Activated T-helper 1 cell treated with anti-CD3 and anti-CD28 coated beads, Interleukin-2, amount 50 U/mL, for 16 hours (primary cell): ENCODE measurements at places on chromosomes 2 and 18.

GRCh38 chr2:16349811-16350210 is 315.8 kb downstream of the CYRIA start:
- no peak for DNase-seq

- DNase-seq, result no peak
Measured at GRCh38 chr18:75142677-75143076, 66.3 kb downstream of the PTGR3 start.

- no peak for DNase-seq
Measured at GRCh38 chr2:97950329-97951154, 45.2 kb downstream of the TMEM131 start.

- DNase-seq, result no peak
Measured at GRCh38 chr2:171238946-171239345, 78.3 kb upstream of the TLK1 start.

DNA sequence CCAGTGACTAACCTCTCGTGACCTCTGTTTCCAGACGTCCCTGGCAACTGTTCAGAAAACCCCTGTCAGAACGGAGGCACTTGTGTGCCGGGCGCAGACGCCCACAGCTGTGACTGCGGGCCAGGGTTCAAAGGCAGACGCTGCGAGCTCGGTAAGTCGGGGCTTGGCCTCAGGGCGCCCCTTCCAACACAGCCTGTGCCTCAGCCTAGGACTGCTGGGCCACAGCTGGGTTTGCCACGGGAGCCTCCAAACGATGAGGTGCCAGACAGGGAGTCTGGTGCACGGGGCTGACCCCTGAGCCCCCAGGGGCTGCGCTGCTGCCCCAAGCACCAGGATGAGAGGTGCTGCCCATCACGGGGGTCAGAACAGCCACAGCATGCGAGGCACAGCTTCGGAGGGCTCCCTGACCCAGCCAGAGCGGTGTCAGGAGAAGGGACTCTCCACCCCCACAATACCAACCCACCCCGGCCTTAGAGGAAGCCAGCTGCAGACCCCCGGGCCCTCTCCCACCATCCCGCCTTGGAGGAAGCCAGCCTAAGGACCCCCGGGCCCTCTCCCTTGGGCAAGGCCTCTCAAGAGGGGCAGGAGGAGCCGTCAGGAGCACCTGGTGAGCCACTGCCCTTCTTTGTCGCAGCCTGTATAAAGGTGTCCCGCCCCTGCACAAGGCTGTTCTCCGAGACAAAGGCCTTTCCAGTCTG is 20.3 kb downstream of the MTERF4 start:
- no peak for DNase-seq

GRCh38 chr2:25521665-25522387 is 151.6 kb downstream of the DTNB start:
- no peak for DNase-seq

DNA sequence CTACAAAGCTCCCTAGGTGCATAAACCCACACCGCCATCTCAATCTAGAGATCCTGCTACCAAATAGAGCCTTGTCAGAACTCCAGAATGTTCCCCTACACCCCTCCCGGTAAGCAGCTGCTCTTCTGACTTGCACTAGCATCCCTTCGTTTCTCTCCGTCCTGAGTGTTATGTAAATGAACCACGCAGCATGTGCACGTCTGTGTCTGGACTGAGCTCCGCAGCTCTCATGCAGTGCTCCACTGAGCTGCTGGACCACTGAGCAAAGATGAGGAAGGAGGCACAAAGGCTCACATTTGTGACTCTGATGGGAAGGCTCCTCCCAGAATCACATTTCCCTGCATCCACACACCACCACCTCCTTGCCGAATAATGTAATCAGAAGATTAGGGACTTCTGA is 203.6 kb downstream of the MYT1L start:
- no peak for DNase-seq

GRCh38 chr18:78603102-78603983 is 376.3 kb upstream of the SALL3 start:
- no peak for DNase-seq

- no peak for DNase-seq
Measured at GRCh38 chr2:182971820-182972547, 66.3 kb downstream of the NCKAP1 start.

GRCh38 chr2:224023188-224023587 is 15.9 kb downstream of the SERPINE2 start:
- no peak for DNase-seq

- DNase-seq, result no peak
Measured at GRCh38 chr18:13446610-13447461, 228.3 kb downstream of the LDLRAD4 start.

DNA sequence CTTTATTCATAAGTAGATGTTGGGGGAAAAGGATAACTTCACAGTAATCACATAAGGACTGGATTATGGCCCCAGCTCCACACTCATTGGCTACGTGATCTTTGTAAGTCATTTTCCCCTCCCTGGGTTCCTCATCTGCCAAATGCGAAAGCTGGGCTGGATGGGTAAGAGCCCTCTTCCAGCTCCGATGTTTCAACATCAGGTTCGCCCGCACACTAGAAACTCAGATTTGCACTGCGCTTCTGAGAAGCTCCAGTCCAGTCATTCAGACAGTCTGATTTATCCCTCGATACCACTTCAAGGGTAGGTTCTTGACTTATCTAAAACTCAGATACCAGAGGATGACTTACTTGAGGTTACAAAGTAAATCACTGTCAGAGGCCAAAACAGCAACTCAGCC is 31.0 kb upstream of the RMDN2 start:
- no peak for DNase-seq

GRCh38 chr18:3924455-3924854 is 474.5 kb downstream of the TGIF1 start:
- DNase-seq, result no peak

GRCh38 chr2:224366267-224366844 is 35.6 kb downstream of the FAM124B start:
- DNase-seq, result no peak

DNA sequence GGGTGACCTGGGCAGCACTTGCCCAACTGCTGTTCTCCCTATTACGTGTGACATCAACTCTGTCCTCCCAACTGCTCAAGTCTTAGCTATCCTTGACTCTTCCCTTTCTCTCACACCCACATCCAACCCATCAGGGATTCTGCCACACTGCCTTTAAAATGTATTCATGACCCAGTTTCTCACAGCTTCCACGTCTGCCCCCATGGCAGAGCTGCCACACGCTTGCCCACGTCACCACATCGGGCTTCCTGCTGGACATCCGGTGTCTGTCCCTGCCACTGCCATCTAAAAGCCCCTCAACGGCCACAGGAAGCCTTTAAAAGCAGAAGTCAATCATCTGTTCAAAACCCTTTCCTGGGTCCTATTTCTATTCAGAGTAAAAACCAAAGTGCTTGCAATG is 233.1 kb upstream of the POU3F3 start:
- DNase-seq, result no peak

DNA sequence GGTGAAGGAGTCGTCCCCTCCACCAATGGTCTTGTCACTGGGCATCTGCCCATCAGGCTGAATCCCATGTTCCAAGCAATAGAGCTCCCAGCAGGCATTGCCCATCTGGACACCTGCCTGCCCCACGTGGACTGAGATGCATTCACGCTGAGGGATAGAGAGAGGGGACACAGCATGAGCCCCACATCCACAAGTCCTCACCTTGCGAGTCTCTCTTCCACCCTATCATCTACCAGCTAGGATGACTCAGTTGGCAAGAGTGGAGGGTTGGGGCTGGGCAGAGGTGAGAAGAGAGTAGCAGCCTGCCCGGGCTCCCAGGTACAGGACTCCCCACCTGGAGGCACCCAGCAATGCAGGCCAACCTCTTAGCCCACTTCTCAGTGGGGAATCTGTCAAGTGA is 959 bp upstream of the TUBA4B start:
- DNase-seq, result no peak

DNA sequence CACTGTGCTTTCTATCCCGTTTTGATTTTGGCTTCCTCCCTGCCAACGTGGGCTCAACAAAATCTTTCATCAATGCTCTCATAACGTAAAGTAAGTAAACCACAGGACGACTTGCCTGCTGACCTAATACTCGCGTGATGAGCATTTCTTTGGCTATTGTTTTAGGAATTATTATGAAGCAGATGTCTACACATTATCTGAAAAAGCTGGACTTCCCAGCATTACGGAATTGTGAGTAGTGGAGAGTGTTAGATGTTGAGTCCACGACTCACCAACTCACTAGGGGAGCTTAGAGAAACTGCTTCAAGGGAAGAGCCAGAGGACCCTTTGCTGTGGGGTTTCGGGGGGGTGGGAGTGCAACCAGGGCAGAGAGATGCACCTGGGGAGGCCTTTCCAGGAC is 21.9 kb downstream of the HJURP start:
- DNase-seq, result no peak

DNA sequence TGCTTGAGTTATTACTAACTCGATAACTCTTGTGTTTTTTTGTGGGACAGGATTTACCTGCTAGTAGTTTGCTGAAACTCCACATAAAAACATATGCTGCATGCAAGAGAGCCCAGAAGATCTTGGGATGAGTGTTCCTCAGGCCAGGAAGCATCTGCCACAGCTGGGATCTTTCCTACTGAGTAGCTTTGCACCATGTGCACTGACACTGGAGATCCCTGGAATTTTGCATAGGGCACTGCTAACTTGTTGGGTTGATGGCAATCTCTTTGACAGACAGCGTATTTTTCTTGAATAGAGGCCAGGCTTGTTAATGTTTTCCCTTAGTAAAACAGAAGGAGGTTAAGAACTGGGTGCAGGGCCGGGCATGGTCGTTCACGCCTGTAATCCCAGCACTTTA is 808 bp upstream of the SERPINB11 start:
- no peak for DNase-seq

DNA sequence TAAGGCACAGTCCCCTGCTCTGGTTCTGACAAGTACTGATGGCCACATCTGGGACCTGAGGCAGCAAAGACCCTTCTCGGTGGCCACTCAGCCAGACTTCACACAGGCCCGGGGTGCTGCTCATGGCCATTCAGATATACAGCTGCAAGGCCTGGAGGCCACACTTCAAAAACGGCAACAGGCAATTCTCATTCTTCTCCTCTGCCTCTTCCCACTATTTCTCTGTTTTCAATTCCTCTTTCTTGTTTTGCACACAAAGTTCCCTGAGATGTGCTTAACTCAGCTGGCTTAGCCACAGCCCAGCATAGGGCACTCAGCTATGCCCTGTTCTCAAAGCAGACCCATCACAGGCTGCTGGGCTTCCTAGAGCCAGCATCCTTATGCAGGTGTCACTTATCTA is 29.9 kb downstream of the PTPN18 start:
- no peak for DNase-seq

DNA sequence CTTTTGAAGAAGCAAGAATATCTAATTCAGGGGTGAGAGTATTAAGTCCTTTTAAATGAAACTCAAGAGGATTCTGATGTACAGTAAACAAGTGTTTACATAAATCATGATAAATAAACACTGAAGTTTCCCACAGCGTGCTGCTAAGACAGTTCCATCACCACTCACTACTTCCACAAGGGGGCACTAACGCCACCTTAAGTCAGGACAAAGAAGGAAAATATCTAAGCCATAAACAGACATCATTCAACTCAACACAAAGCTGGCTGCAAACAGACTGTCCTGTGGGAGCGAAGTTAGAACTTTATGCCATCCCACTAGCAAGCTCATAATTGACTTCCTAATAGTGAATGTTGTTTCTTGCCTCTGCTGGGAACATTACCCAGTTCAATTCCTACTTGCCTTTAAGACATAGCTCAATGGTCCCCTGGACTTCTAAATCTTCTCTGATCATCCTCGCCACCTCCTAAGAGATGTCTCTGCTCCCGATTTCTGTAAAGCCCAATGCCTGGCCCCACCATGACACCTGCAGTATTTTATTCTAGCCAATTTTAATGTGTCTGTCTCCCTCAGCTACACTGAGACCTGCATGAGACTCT is 36.5 kb downstream of the MRPL44 start:
- no peak for DNase-seq

- DNase-seq, result no peak
Measured at GRCh38 chr2:109351164-109351756, 222.3 kb downstream of the SH3RF3 start.

DNA sequence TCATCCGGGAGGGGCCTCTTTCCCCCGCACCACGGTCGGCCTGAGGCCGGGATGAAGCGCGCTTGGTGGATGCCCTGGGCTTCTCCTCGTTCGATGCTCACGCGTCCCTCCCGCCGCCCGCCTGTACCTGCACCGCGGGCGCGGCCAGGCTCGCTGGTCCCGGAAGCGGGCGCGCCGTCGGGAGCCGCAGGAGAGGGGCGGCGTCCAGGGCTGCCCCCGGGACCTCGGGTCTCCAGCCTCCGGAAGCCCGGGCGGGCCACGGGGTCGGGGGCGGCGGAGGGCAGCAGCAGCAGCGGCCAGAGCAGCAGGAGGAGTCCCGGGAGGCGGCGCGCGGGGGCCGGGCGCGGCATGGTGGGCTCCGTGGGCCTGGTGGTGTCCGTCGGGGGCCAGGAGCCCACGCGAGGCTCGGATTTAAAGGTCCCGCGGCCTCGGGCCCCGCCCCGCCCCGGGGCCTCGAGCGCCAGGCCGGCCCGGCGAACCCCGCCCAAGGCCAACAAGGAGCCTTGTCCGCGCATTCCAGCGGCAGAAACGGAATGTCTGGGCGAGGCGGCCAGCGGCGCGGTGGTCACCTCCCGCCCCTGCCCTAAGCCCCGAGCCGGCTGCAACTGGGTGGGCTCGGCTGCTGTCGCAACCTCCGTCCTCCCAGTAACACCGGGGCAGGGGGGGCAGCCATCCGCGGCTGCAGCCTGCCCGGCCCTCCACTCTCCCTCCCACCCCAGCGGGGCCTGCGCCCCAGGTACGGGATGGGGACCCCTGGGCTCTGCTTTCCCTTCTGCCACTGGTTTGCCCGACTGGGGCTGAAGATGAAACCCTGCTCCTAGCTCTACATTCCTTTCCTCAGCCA is at the start of gene MATN3:
TSS of gene MATN3 (minus strand) at position 387 of the 844 bp plus-strand sequence. CDS start at position 350, 37 bp downstream.
- DNase-seq, result no peak

- DNase-seq, result no peak
Measured at GRCh38 chr18:10397004-10397403, 57.4 kb upstream of the APCDD1 start.

GRCh38 chr18:39602131-39602530 is 2036.5 kb upstream of the CELF4 start:
- DNase-seq, result no peak

DNA sequence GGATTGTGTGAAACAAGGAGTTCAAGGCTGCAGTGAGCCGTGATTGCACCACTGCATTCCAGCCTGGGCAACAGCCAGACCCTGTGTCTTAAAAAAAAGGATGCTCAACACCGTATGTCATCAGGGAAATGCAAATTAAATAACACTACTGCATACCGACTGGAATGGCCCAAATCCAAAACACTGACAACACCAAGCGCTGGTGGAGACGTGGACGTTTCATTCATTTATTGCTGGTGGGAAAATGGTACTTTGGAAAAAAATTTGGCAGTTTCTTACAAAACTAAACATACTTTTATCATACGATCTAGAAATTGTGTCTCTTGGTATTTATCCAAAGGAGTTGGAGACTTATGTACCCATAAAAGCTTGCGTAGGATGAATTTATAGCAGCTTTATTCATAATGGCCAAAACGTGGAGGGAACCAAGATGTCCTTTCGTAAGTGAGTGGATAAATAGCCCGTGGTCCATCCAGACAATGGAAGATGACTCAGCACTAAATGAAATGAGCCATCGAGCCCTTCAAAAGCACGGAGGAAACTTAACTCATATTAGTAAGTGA is 24.2 kb downstream of the NEU4 start:
- no peak for DNase-seq
